Astrocyte of the cerebellum (primary cell): ENCODE measurements at places on chromosomes 11 and 22.

DNA sequence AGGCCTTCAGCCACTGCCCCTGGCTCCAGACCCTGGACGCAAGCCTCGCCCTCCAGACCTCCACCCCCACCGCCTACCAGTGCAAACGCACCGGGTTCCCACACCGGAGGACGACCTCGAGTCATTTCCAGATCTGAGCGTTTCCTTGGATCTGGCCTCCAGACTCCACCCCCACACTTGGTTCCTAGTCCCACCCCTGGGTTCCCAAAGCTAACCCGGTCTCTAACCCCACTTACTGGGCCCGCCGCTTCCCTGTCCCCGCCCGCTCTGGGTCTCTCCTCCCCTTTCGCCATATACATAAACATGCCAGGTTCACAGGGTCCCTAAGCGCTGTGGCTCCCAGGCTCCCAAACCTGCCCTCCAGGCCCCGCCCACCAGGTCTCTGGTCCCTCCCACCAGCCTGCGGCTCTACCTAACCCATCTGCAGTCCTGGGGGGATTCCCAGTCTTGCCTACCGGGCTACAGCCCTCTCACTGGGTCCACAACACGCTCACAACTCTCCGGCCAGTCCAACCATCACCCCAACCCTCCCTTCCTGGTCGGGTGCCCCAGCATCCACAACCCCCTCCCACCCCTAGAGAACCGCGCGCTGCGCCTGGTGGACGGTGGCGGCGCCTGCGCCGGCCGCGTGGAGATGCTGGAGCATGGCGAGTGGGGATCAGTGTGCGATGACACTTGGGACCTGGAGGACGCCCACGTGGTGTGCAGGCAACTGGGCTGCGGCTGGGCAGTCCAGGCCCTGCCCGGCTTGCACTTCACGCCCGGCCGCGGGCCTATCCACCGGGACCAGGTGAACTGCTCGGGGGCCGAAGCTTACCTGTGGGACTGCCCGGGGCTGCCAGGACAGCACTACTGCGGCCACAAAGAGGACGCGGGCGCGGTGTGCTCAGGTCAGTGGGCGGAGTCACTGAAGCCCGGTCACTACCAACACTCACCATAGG, 36.7 kb downstream of the CD6 start:
- DNase-seq: no peak

GRCh38 chr22:20395181-20395906, 1.4 kb downstream of the ZNF74 start:
- no peak for DNase-seq

DNA sequence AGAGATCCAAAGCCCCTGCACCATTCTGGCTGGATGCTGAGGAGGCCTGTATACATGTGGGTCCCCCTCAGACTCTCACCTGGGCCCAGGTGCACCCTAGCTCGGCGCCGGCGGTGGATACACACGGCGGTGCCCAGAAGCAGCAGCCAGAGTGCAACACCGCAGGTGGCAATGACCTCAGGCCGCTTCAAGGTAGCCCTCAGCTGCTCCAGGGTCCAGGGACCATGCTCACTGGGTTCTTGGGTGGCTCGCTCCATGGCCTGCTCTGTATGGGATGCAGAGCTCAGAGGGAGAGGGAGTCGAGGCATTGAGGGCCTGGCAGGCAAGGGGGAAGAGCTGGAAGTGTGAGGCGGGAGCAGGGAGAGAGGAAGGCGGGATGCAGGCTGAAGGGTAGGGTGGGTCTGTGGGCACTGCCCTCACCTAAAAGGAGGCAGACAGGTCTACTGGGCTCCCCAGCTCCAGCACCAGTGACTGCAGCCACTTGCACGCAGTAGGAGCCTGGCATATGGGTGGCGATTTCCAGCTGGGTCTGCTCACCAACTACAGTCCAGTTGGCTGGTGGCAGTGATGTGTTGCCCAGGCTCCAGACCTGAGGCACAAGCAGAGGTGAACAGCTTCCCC, 3.8 kb downstream of the ROBO4 start:
- no peak for DNase-seq

- DNase-seq: peak; percentile 85
Measured at GRCh38 chr11:76510060-76511047, 65.5 kb downstream of the EMSY start.

- no peak for DNase-seq
Measured at GRCh38 chr11:115406404-115406803, 97.8 kb downstream of the CADM1 start.

GRCh38 chr11:19698493-19699292, 13.9 kb upstream of the NAV2 start:
- DNase-seq: no peak

GRCh38 chr11:108863528-108863927, 198.7 kb downstream of the DDX10 start:
- DNase-seq: no peak

- DNase-seq: no peak
Measured at GRCh38 chr11:3865388-3866193, 10.1 kb downstream of the STIM1 start.

- no peak for DNase-seq
Measured at GRCh38 chr11:76208438-76209374, 2.4 kb upstream of the WNT11 start.

DNA sequence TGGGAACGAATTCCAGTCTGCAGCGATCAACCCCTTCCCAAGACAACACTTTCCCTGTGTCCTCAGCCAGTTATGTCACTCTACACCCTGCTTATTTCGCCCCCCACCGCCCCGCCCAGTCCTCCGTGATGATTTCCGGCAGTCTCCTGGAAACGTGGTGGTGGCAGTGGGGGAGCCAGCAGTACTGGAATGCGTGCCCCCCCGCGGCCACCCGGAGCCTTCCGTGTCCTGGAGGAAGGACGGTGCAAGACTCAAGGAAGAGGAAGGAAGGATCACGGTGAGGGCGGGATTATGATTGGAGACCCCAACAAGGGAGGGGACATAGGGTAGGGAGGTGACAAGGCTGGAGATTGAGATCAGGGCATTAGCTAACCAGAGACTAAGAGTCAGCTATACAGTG, 4.1 kb downstream of the ROBO3 start:
- no peak for DNase-seq

GRCh38 chr11:44516688-44517507, 48.6 kb upstream of the CD82 start:
- no peak for DNase-seq

- no peak for DNase-seq
Measured at GRCh38 chr11:32891657-32892354, 805 bp upstream of the QSER1 start.
